ENCODE measurements at places on chromosomes 12 and 14. TPM values are rescaled to one million over a fixed set of nuclear protein-coding genes. Genes with fewer than 3 reads are reported as not detected.

Gene PSEN1
- total RNA-seq, result 24.5 TPM

Gene CLEC12A
- total RNA-seq, result not detected

Gene LHX5
- total RNA-seq, result not detected

Gene POTEG
- not detected for total RNA-seq

Gene RIPK3
- total RNA-seq, result 5.9 TPM

Gene FSCB
- not detected for total RNA-seq

Gene CLEC4C
- not detected for total RNA-seq

Gene TSPAN11
- not detected for total RNA-seq

Gene CCDC177
- total RNA-seq, result not detected

Gene CYP27B1
- 5.4 TPM for total RNA-seq

Gene OR10G2
- total RNA-seq, result not detected

Gene A2ML1
- total RNA-seq, result not detected

Gene APOF
- not detected for total RNA-seq

Gene TAS2R42
- total RNA-seq, result not detected

Gene MARCHF9
- total RNA-seq, result 10.8 TPM

Gene CD27
- 48.1 TPM for total RNA-seq

Gene NFATC4
- total RNA-seq, result not detected

Gene SAMD15
- total RNA-seq, result 0.10 TPM

Gene CNTN1
- not detected for total RNA-seq

Gene CLEC7A
- not detected for total RNA-seq

All from activated naive CD4-positive, alpha-beta T cell treated with anti-CD3 and anti-CD28 coated beads for 36 hours (primary cell).